Naive thymus-derived CD8-positive, alpha-beta T cell (primary cell): ENCODE measurements at places on chromosomes 6 and 20. TPM values are rescaled to one million over a fixed set of nuclear protein-coding genes. Genes with fewer than 3 reads are reported as not detected.

Gene EMILIN3
- polyA plus RNA-seq: not detected

Gene SAPCD1
- polyA plus RNA-seq: not detected

Gene APOM
- 8.0 TPM for polyA plus RNA-seq

DNA sequence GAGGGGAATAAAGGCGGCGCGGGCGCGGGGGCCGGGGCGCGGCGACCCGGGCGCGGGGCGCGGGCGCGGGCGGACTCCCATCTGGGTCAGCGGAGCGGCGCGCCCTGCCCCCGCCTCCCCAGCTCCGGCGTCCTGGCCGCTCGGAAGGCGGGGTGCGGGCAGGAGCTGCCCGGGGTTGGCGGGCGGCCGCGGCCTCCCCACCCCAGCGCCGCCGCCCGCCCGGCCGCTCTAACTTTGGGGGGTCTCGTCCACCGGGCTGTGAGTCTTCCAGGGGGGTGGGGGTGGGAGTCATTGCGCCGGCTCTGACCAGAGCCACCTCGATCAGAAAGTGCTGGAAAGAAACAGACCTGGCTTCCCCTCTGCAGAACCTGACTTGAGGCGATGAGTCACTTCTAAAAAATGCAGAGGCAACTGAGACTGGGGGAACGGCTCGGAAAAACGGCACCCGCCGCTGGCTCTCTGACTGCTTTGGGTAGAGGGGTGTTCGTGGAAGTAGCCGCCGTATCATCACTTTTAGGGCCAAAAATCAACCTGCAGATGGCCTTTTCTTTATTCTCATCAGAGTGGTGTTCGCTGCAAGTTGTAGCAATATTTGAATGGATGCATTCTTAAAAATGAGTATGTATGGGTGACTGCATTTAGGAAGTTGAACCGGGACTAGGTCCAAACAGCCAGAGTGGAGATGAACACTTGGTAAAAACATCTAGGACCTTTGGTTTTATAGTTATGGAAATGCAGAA, 667 bp downstream of the CAP2 start:
- no peak for DNase-seq
- peak overlapping the region; percentile 73 for H3K4me3 ChIP-seq
- peaks cover 2% of the 10 kb centered on the region for H3K4me1 ChIP-seq
- H3K27me3 ChIP-seq: peaks cover 68% of the 10 kb centered on the region
- H3K27ac ChIP-seq: no peak overlapping the region

- peaks cover 28% of the 10 kb centered on the region for H3K36me3 ChIP-seq
- H3K4me3 ChIP-seq: no peak overlapping the region
- no peaks in the 10 kb centered on the region for H3K27me3 ChIP-seq
- no peak overlapping the region for H3K27ac ChIP-seq
Observed at GRCh38 chr6:136612666-136613389, 62.6 kb upstream of the MAP7 start.

DNA sequence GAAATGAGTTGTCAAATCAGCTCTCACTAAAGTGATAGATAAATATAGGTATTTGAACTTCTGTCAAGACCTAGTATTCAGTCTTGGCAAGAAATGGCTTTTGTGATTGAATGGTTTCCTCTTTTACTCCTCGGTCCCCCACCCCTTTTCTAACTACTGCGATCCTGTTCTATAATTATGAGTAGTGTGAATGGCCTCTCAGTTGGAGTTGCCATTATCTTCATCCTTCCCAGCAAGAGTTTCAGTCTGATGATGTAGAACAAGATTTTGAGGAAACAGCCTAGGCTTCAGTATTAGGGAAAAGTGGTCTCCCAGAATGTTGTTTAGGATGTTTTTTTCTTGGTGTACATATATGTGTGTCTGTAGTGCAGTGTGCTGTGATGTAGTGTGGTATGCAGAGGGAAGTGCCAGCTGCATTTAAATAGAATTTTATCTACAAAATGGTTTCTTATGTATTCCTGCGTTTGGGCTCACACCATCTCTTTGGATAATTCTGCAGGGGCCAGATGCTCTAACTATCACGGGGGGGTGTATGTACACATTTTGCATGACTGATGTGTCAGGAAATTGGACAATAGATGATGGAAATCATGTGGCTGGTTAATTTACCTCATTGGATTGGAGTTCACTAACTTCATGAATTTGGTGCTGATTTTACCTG, 180.1 kb upstream of the MMS22L start:
- H3K4me1 ChIP-seq: no peaks in the 10 kb centered on the region
- H3K36me3 ChIP-seq: no peaks in the 10 kb centered on the region
- no peaks in the 10 kb centered on the region for H3K27me3 ChIP-seq
- no peak overlapping the region for H3K27ac ChIP-seq
- no peak overlapping the region for H3K4me3 ChIP-seq

DNA sequence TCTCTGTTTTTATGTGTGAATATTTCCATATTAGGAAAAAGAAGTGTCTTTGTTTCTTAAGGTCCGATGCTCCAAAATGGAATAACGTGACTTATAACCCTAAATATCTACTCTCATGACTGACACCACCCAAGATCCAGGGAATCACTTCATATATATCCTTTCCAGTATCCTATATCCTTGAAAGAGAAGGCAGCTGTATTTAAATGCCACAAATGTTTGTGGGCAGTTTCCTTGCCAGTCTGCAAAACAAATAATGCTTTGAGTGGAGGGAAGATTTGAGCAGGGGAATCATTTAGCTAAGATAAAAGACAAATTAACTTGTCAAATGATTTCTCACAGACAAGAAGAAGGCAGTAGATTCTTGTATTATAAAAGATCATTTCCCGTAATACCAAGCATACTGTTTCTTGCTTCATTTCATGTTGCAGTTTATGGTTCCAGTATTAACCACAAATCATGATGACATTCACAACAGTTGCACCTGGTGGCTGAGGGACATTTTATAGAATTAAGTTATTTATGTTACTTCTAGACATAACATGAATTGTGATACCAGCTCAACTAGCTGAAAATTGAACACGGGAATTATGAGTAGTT, 30.0 kb upstream of the FABP7 start:
- no peaks in the 10 kb centered on the region for H3K36me3 ChIP-seq
- DNase-seq: no peak
- no peak overlapping the region for H3K4me3 ChIP-seq
- H3K27me3 ChIP-seq: no peaks in the 10 kb centered on the region
- H3K4me1 ChIP-seq: peaks cover 18% of the 10 kb centered on the region

GRCh38 chr6:43981363-43981990, 145.8 kb downstream of the MRPL14 start:
- H3K4me1 ChIP-seq: peaks cover 2% of the 10 kb centered on the region
- H3K4me3 ChIP-seq: no peak overlapping the region
- no peak for DNase-seq

DNA sequence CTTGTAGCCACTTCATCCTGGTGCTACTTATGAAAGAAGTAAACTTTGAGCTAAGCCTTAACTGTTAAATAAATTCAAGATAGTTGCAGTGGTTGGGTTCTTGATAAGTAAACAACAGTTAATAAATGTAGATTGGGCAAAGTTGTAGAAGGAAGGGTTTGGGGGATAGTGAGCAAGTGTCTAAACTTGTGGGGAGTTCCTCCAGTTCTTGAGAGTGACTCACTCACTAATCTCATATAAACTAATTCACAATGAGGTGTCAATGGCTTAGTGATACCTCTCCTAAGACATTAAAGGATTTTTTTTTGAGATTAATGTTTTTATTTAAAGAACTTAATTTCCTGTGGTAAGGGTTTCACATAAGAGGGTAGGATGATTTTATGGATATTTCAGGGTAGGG, 507.4 kb downstream of the BMP2 start:
- no peak for DNase-seq
- H3K36me3 ChIP-seq: peaks cover 9% of the 10 kb centered on the region
- no peaks in the 10 kb centered on the region for H3K4me1 ChIP-seq
- H3K27ac ChIP-seq: no peak overlapping the region
- no peak overlapping the region for H3K4me3 ChIP-seq

DNA sequence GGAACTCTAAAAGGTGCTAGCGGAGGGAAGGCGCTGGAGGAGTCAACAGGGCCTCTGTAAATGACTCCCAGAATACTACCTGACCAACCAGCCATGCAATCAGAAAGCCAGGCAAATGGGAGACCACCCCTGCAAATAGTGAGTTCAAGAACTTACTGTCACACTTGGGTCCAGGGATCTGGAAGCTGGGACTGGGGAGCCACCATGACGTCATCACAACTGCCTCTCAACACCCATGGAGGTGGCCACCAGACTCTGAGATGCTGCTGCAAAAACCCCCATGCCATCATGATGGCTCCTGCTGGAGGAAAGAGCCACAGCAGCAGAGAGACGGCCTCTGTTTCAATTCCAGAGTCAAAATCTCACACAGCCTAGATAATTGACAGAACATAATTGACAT, 8.5 kb upstream of the PDYN start:
- peaks cover 28% of the 10 kb centered on the region for H3K27me3 ChIP-seq
- no peak overlapping the region for H3K27ac ChIP-seq
- H3K36me3 ChIP-seq: no peaks in the 10 kb centered on the region
- H3K4me1 ChIP-seq: no peaks in the 10 kb centered on the region

DNA sequence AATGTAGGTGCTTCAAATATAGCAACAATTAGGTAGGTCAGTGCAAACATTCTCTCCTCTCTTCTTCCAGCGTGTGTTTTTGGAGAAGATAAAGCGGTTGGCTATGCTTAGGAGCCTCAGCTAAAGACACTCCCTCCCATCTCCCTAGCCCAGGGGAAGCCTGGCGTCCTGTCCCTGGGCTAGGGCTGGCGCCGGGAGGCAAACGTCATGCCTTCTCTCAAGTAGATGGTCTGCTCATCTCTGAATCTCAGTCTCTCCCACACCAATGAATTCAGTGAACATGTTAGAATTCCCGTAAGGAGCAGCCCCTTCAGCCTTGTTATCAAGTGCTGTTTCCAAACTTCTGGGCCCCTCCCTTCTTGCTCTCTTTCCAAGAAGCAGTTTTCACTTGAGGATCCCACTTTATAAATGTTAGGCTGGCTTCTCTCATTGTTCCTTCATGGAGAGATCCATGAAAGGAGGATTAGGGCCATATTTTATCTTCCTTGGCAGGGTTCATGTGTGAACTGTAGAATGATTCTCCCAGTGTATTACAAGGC, 142.8 kb downstream of the CLIC5 start:
- no peak overlapping the region for H3K27ac ChIP-seq
- H3K36me3 ChIP-seq: no peaks in the 10 kb centered on the region
- no peak overlapping the region for H3K4me3 ChIP-seq
- no peak for DNase-seq
- peaks cover 35% of the 10 kb centered on the region for H3K27me3 ChIP-seq

DNA sequence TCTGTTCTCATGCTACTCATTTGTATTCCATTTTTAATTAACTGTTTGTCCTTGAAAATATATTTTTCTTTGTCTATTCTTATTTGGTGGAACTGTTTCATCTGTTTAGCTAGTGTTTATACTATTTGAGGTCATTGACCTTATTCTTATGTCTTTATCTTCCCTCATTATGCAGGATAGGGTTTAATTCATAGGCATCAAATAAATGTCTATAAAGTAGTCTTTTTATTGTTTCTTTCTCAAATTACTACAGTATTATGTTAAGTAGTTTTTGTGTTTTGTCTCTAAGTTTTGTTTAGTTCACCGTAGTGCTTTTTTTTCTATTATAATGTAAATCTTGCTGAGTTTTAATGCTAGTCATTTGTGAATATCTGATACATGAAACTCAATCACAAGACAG, 19.0 kb downstream of the TIAM2 start:
- H3K4me3 ChIP-seq: no peak overlapping the region
- H3K27ac ChIP-seq: no peak overlapping the region
- H3K27me3 ChIP-seq: peaks cover 11% of the 10 kb centered on the region
- no peaks in the 10 kb centered on the region for H3K4me1 ChIP-seq
- no peak for DNase-seq
- no peaks in the 10 kb centered on the region for H3K36me3 ChIP-seq

- peaks cover 8% of the 10 kb centered on the region for H3K27me3 ChIP-seq
- no peak for DNase-seq
- H3K27ac ChIP-seq: no peak overlapping the region
- H3K4me3 ChIP-seq: no peak overlapping the region
- no peaks in the 10 kb centered on the region for H3K36me3 ChIP-seq
Observed at GRCh38 chr20:51637241-51637640, 94.7 kb upstream of the NFATC2 start.

DNA sequence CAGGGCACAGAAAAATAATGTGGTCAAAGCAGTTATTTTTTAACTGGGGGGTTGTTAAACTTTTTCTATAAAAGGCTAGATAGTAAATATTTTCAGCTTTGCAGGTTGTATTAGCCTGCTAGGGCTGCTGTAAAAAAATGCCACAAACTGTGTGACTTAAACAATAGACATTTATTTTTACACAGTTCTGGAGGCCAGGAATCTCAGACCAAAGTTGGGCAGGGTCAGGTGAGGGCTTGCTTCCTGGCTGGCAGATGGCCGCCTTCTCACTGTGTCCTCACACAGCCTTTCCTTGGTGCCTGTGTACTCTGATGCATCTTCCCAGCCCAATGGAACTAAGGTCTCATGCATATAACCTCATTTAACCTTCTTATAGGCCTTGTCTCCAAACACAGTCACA, 294.7 kb downstream of the PTPRT start:
- H3K27ac ChIP-seq: no peak overlapping the region
- H3K4me3 ChIP-seq: no peak overlapping the region
- H3K36me3 ChIP-seq: no peaks in the 10 kb centered on the region

DNA sequence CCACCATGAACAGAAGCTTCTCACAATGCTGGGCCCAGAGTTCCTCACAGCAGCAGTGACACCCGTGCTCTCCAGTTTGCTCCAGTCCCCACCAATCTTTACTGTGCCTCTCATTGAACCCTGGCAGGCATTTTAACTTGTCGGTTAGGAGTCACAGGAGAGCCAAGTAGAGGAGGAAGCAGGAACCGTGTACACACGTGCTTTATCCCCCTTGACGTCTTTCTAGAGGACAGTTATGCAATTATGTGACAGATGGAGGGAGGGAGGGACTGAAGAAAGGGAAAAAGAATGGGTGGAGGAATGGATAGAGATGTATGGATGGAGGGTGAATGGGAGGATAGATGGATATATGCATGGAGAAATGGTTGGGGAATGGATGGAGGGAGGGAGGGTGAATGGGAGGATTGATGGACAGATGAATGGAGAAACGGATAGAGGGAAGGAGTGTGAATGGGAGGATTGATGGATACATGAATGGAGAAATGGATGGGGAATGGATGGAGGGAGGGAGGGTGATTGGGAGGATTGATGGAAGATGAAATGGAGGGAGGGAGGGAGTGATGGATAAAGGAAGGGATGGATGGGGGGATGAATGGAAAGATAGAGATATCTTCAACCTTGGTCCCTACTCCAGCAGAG, 26.0 kb downstream of the RBM38 start:
- H3K4me3 ChIP-seq: no peak overlapping the region
- H3K36me3 ChIP-seq: no peaks in the 10 kb centered on the region
- H3K27ac ChIP-seq: no peak overlapping the region
- H3K27me3 ChIP-seq: no peaks in the 10 kb centered on the region
